ENCODE measurements at places on chromosomes 13 and 19. TPM values are rescaled to one million over a fixed set of nuclear protein-coding genes. Genes with fewer than 3 reads are reported as not detected.

The FLT1 gene
- 1.6 TPM for polyA plus RNA-seq

The C1QTNF9 gene
- not detected for polyA plus RNA-seq

The ZNF497 gene
- 0.05 TPM for polyA plus RNA-seq

The CYP2A7 gene
- not detected for polyA plus RNA-seq

The KIR2DL3 gene
- polyA plus RNA-seq, result not detected

The FFAR2 gene
- not detected for polyA plus RNA-seq

The HS6ST3 gene
- polyA plus RNA-seq, result not detected

The RYR1 gene
- polyA plus RNA-seq, result 0.09 TPM

The KISS1R gene
- not detected for polyA plus RNA-seq

The WTIP gene
- 20.9 TPM for polyA plus RNA-seq

The OR1M1 gene
- polyA plus RNA-seq, result not detected

The NLRP4 gene
- not detected for polyA plus RNA-seq

The C19orf85 gene
- not detected for polyA plus RNA-seq

The FXYD3 gene
- polyA plus RNA-seq, result not detected

The DIRAS1 gene
- 7.3 TPM for polyA plus RNA-seq

The HCST gene
- polyA plus RNA-seq, result 0.14 TPM

The SMIM17 gene
- 0.43 TPM for polyA plus RNA-seq

The CERS1 gene
- 0.23 TPM for polyA plus RNA-seq

The SLAIN1 gene
- polyA plus RNA-seq, result 0.54 TPM

The SIGLEC5 gene
- not detected for polyA plus RNA-seq

The DMKN gene
- polyA plus RNA-seq, result 2.1 TPM

The RASGRP4 gene
- not detected for polyA plus RNA-seq

The ICAM5 gene
- polyA plus RNA-seq, result 0.55 TPM

The ZNF585A gene
- 11.0 TPM for polyA plus RNA-seq

The ZNF43 gene
- polyA plus RNA-seq, result 7.0 TPM

The LACC1 gene
- polyA plus RNA-seq, result 6.9 TPM

The C5AR1 gene
- 0.81 TPM for polyA plus RNA-seq

The METTL21C gene
- polyA plus RNA-seq, result not detected

The ZNF576 gene
- polyA plus RNA-seq, result 10.3 TPM

The KLF12 gene
- polyA plus RNA-seq, result 12.2 TPM

The TYROBP gene
- not detected for polyA plus RNA-seq

The SLC25A23 gene
- 7.9 TPM for polyA plus RNA-seq

The CBLC gene
- 0.06 TPM for polyA plus RNA-seq

The CLN5 gene
- 30.0 TPM for polyA plus RNA-seq

The SULT2A1 gene
- polyA plus RNA-seq, result not detected

The CEACAM6 gene
- polyA plus RNA-seq, result not detected

The INSL3 gene
- polyA plus RNA-seq, result not detected

The F2RL3 gene
- 0.05 TPM for polyA plus RNA-seq

The ZNF599 gene
- 4.0 TPM for polyA plus RNA-seq

The COL5A3 gene
- polyA plus RNA-seq, result 33.7 TPM

Measured in fibroblast of lung (primary cell).